ENCODE measurements at places on chromosomes 16 and 17.
A peak's percentile ranks its signal among the peaks of the same experiment; 100 is the strongest.

- H3K4me3 ChIP-seq = peak overlapping the region; percentile 42
- peaks cover 14% of the 10 kb centered on the region for H3K4me1 ChIP-seq
- DNase-seq = peak; percentile 82
- H3K27me3 ChIP-seq = peaks cover 49% of the 10 kb centered on the region
- H3K36me3 ChIP-seq = no peaks in the 10 kb centered on the region
Observed at GRCh38 chr16:86300746-86301481, 209.4 kb upstream of the FOXF1 start.

GRCh38 chr17:68468788-68469187 lies 11.5 kb upstream of the WIPI1 start:
- H3K4me3 ChIP-seq = no peak overlapping the region
- no peaks in the 10 kb centered on the region for H3K27me3 ChIP-seq
- DNase-seq = peak; percentile 74
- H3K36me3 ChIP-seq = no peaks in the 10 kb centered on the region
- no peak overlapping the region for H3K27ac ChIP-seq

DNA sequence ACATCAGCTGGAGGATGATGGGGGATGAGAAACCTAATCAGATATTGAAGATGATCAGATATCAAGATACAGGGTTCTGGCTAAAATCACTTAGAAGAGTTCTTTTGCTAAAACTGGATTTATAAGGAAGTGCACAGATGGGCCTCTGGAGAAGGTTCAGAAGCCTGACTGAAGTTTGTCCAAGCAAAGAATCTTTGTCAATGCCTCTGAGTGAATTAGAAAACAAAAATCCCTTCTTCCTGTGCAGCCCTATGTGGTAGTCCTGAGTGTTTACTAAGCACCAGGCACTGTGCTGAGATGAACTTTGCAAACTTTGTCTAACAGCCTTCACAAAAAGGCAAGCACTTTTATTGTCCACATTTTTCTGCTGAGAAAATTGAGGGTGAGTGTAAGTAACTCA lies 11.4 kb upstream of the CENPV start:
- no peak overlapping the region for H3K4me3 ChIP-seq
- DNase-seq = no peak
- no peaks in the 10 kb centered on the region for H3K36me3 ChIP-seq
- H3K4me1 ChIP-seq = no peaks in the 10 kb centered on the region

DNA sequence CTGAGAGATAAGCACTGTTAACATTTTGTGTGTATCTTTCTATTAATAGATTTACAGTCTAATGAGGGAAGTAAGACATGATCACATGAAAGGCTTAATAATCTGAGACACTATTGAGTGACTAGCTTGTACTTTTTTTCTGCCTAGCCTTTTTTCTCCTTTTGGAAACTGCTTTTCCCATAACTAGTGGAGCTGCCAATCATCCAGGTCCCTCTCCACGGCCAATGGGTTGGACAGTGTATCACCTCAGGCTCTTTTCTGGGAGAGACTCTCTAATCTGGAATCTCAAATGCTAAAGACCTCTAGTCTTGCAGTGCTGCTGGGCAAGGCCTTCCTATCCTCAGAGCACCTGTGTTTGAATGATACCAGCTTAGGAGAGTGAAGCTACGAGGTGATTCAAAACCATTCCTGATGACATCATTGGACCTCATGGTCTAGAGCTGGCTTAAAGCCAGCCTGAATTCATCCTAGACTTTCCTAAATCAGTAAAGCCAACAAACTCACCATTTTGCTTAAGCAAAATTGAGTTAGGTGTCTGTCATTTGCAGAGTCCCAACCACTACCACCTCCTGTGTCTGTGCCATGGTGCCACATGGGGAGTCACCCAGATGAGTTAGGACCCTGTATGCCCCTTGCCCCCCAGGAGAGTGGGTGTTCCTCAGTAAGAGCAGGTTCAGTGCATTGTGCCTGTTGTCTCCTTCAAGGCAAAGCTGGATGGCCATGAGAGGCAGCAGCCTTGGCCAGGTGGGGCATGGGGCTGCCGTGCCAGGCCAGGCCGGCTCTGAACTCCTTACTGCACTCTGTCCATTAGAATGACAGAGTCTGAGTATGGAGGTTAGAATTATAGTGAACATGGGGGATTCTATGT lies 62.9 kb downstream of the SPECC1 start:
- no peak overlapping the region for H3K27ac ChIP-seq
- H3K27me3 ChIP-seq = no peaks in the 10 kb centered on the region
- H3K4me3 ChIP-seq = no peak overlapping the region
- H3K36me3 ChIP-seq = no peaks in the 10 kb centered on the region
- DNase-seq = no peak

- no peaks in the 10 kb centered on the region for H3K27me3 ChIP-seq
- H3K27ac ChIP-seq = no peak overlapping the region
- DNase-seq = peak; percentile 35
- H3K4me3 ChIP-seq = no peak overlapping the region
- no peaks in the 10 kb centered on the region for H3K4me1 ChIP-seq
Observed at GRCh38 chr16:84341528-84342295, 26.6 kb upstream of the ATP2C2 start.

DNA sequence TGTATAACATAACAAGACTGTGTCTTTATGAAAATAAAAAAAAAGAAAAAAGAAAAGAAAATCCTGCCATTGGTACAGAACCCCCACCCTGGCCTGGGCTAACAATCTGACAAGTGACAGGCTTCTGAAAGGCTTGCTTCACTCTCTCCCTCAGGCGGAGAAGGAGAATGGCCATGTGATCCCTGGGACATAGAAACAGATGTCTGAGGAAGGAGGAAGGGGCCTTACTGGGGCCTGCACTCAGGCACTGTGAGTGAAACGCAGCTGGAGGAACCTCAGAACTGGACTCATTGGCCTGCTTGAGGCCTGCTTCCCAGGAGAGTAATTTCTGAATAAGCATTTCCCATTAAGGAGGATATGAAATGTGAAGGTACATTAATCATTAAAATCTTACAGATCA lies 17.5 kb downstream of the MAP3K14 start:
- DNase-seq = no peak
- no peaks in the 10 kb centered on the region for H3K4me1 ChIP-seq
- no peaks in the 10 kb centered on the region for H3K27me3 ChIP-seq

DNA sequence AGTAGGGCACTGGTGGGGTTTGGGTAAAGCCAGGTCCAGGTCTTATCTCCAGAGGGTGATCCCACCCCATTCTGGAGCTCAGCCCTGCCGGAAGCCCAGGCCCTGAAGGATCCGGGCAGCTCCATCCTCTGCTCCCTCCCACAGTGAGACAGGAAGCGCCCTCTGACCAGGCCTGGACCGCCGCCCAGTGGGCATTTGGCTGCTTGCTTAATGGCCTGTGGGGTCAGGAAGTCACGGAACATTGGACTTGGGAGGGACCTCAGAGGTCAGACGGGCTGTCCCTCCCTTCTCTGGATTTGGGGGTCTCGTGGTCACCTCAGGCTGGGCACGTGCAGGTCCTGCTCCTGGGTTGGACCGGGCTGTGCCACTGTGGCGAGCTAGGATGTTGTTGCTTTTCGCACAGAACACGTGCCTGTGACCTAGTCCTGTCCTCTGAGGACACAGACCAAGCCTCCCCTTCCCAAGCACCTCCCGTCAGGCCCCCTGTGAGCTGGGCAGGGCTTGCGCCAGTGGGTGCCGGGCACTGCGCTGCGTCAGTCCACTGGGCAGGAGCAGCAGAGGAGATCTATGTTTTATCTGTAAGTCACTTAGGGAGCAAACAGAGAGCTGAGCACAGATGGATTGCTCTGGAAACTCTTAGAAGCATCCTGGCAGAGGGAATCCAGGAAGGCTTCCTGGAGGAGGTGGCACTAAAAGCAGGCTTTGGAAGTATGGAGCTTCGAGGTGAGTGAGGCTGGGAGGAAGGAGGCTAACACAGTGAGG lies 49.4 kb upstream of the GSE1 start:
- H3K36me3 ChIP-seq = no peaks in the 10 kb centered on the region
- no peaks in the 10 kb centered on the region for H3K27me3 ChIP-seq
- peaks cover 15% of the 10 kb centered on the region for H3K4me1 ChIP-seq
- H3K4me3 ChIP-seq = no peak overlapping the region
- H3K27ac ChIP-seq = no peak overlapping the region

GRCh38 chr17:48491527-48492273 lies 39.1 kb downstream of the HOXB1 start:
- H3K27me3 ChIP-seq = peaks cover 86% of the 10 kb centered on the region
- no peak overlapping the region for H3K27ac ChIP-seq
- no peak overlapping the region for H3K4me3 ChIP-seq

DNA sequence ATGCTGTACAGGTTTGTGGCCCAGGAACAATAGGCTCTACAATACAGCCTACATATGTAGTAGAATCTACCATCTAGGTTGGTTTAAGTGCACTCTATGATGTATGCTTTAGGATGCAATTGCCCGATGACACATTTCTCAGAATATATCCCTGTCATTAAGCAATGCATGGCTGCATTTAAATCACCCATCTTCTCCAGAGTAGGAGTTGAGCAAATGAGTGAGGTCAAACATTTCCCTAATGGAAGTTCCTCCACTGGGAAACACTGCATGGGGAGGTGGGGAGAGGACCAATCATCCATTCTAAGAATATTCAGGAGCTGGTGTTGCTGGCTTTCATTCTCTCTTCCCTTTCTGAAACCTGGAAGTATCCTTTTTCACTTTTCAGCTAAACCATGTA lies 2.0 kb upstream of the PCTP start:
- H3K4me3 ChIP-seq = no peak overlapping the region
- no peaks in the 10 kb centered on the region for H3K27me3 ChIP-seq
- H3K4me1 ChIP-seq = no peaks in the 10 kb centered on the region
- H3K36me3 ChIP-seq = peaks cover 7% of the 10 kb centered on the region
- DNase-seq = no peak

DNA sequence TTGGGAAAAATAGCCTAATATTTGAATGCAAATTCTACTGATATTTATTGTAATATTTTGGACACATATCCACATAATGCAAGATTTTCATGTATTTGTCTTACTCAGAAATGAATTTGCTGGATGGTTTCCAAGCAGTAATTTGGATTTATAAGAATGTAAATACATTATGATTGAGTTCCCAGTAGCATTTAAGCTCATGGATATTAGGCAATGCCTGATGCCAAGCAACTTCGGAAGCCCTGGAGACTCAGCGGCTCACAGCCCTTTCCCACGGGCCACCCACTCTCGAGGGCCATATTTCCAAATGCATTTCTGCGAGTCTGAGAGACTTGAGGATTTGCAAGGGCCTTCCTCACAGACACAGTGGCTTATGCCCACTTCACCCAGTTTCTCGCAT lies 62.1 kb upstream of the MYOCD start:
- no peaks in the 10 kb centered on the region for H3K36me3 ChIP-seq
- no peaks in the 10 kb centered on the region for H3K27me3 ChIP-seq
- no peak overlapping the region for H3K4me3 ChIP-seq
- peaks cover 4% of the 10 kb centered on the region for H3K4me1 ChIP-seq
- H3K27ac ChIP-seq = no peak overlapping the region
- no peak for DNase-seq

DNA sequence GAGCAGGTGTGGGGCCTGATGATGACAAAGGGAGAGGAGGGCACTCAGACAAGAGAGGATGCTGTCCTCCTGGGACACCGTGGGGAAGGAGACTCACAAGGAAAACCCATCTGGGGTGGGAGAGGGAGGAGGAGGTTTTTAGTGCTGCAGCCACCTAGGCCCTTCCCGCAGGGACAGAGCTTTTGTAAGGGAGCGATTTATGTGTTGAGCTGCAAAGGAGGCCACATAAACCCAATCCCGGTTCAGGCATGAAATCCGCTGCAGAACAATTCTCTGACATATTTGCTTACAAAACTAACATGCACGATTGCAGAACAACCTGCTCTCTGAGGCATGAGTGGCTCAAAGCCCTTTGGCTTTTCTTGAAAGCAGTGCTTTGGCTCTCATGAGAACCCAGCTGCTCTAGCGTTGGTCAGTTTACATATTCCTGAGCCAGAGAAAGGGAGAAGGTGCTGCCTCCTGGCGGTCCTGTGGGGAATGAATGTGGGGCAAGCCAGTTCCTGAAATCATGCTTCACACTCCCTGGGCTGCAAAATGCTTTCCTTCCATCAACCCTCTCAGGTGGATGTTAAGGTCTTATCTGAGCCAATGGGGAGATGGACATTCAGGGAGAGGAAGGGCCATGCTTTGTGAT lies 122.4 kb upstream of the NLRP1 start:
- H3K4me1 ChIP-seq = peaks cover 10% of the 10 kb centered on the region
- H3K27me3 ChIP-seq = no peaks in the 10 kb centered on the region
- H3K4me3 ChIP-seq = no peak overlapping the region
- H3K27ac ChIP-seq = no peak overlapping the region
- DNase-seq = peak; percentile 97

DNA sequence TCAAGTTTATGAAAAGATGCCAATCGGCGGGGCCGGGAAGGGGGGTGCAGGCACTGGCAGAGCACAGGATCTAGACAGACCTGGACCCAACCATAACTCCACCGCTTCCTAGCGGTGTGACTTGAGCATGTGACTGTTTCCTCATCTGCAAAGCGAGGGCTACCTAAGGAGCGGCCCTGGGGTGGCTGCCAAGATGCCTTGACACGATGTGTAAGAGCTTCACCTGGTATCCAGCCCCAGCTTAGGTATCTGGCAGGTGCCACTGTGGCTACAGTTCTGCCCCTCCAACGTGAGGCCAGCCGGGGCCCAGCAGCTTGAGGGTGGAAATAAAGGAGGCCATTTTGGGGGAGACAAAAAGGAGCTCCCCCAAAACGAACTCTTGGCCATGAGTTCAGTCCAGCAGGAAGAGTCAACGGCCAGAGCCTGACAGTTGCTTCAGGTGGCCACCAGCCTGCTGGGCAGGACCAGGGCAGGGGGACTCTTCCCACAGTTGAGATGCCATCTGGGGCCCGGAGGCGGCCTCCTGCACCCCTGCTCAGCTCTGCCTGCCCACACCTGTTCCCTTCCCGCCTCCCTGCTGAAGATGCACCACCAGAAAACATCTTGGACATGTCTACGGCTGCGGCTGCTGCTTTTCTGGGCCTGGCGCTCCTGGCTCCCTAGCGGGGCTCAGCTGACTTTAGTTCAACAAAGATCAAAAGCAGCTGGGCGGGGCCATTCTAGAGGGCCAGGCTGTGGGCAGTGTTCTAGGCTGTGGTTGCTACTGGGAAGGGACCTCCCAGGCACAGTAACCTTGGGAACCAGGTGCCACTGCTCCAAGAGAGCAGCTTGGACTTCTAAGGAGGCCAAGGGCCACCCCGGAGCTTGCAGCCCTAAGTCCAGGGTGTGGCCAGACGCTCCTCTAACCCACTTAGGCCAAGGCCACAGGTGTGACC lies 3.4 kb upstream of the MTSS2 start:
- H3K4me3 ChIP-seq = no peak overlapping the region
- no peak overlapping the region for H3K27ac ChIP-seq
- no peaks in the 10 kb centered on the region for H3K27me3 ChIP-seq
- peaks cover 8% of the 10 kb centered on the region for H3K4me1 ChIP-seq

All from endodermal cell (in vitro differentiated cells).